ENCODE measurements at places on chromosomes 1 and 21. TPM values are rescaled to one million over a fixed set of nuclear protein-coding genes. Genes with fewer than 3 reads are reported as not detected.

ADAMTS5 gene
- total RNA-seq = not detected

WDR64 gene
- not detected for total RNA-seq

HAPLN2 gene
- total RNA-seq = 0.09 TPM

PCBP3 gene
- 1.1 TPM for total RNA-seq

TAL1 gene
- total RNA-seq = 0.02 TPM

LCE1B gene
- not detected for total RNA-seq

SPRR1A gene
- not detected for total RNA-seq

HES2 gene
- total RNA-seq = 5.2 TPM

ADAM30 gene
- not detected for total RNA-seq

CSRP1 gene
- total RNA-seq = 374 TPM

JAK1 gene
- 227 TPM for total RNA-seq

NTMT2 gene
- total RNA-seq = not detected

ATP6V1G3 gene
- not detected for total RNA-seq

CACNA1S gene
- not detected for total RNA-seq

MNDA gene
- total RNA-seq = not detected

GOLT1A gene
- 4.2 TPM for total RNA-seq

NCSTN gene
- total RNA-seq = 41.5 TPM

TMPRSS2 gene
- 0.08 TPM for total RNA-seq

GJB3 gene
- 16.9 TPM for total RNA-seq

TLR5 gene
- 0.25 TPM for total RNA-seq

RHD gene
- total RNA-seq = not detected

SH3BGR gene
- 0.26 TPM for total RNA-seq

AVPR1B gene
- total RNA-seq = not detected

LIPI gene
- total RNA-seq = not detected

ATPAF1 gene
- total RNA-seq = 32.9 TPM

B3GALT5 gene
- 0.14 TPM for total RNA-seq

IVL gene
- 0.09 TPM for total RNA-seq

All from A549 treated with dexamethasone at 1 μM for 4 hours (cell line).